ENCODE measurements at places on chromosomes 12 and 14. TPM values are rescaled to one million over a fixed set of nuclear protein-coding genes. Genes with fewer than 3 reads are reported as not detected.

Gene DNAI7
- total RNA-seq, result not detected

Gene GPRC5D
- not detected for total RNA-seq

Gene TAS2R10
- total RNA-seq, result 0.26 TPM

Gene OTOGL
- 2.6 TPM for total RNA-seq

Gene CACNA2D4
- total RNA-seq, result 0.09 TPM

Gene OR2AP1
- total RNA-seq, result not detected

Gene HSP90B1
- total RNA-seq, result 487 TPM

Gene TAS2R14
- total RNA-seq, result 2.1 TPM

Data from pericardium fibroblast (primary cell).